ENCODE measurements at places on chromosomes 12 and 14.

GRCh38 chr12:13243516-13244070, 47.1 kb downstream of the EMP1 start:
- ATAC-seq, result no peak

DNA sequence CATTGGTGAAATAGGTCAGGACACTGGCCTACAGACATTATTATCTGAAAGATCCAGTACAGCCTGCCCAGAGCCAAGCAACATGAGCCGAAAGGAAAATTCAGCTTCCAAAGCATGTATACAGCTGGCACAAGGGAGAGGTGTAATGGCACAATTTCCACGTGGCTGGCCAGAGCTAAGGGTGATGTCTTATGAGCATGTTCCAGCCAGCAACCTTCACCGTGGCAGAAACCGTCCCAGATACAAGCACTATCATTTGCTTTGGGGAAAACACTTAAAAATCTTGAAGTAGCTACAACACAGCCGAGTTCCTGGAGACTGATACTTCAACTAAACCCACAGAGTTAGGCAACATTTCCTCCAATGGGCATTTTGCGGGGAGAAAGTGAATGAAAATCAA, 44.5 kb downstream of the CORO1C start:
- no peak for ATAC-seq

DNA sequence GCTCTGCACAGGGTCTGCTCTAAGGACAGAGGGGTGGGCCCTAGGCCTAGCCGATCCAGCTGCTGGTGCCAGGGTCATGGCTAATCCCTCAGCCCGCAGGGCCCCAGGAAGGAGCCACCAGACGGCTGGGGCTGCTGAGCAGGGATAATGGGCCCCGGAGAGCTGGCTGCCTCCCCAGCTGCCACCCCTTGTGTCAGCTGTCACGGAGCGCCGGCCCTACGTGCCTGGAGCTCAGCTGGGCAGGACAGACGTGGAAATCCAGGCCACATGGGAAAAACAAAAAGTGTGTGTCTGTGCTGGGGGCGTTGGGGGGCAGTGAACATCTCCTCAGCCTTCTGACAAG, 36.2 kb downstream of the CHGA start:
- no peak for ATAC-seq

DNA sequence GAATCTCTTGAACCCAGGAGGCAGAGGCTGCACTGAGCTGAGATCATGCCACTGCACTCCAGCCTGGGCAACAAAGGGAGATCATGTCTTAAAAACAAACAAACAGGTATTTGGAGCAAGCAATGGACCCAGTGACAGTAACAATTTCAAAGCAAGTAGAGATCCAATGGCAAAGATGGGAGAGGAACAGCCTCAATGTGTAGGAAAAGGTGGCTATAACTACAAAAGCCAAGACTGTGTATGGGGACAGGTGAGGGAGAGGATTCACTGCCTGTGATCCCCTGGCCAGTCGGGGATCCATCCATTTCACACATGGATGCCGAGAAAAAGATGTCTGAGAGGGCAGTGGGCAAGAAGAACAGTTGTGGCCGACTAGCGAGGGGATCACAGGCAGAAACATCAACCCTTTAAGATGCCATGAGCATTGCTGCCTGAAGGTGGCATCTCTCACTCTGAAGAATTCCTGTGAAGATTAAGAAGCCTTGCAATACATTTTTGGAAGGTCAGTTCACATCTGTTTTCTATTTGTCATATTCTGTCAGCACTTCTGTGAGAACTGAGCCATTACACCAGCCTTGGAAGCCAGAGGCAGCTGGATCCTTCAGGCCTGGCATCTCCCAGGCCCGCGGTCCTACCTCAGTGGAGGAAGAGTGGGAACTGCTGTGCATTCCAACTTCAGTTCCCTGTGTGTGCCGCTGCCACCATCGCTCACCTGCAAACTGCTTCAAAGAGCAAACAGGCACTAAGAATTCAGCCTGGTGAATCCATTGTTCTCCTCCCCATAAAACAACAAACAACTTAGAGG, 54.5 kb upstream of the FRS2 start:
- no peak for ATAC-seq

- ATAC-seq, result no peak
Measured at GRCh38 chr12:64450057-64450640, 1.8 kb upstream of the TBK1 start.

- ATAC-seq, result peak; percentile 93
Measured at GRCh38 chr14:69152902-69153151, at the start of gene DCAF5. Gene DCAF5, minus strand, starts transcription at chr14:69153119. Its CDS starts 141 bp downstream, at chr14:69152978.

GRCh38 chr12:111937429-111937828, 75.5 kb downstream of the TMEM116 start:
- no peak for ATAC-seq

DNA sequence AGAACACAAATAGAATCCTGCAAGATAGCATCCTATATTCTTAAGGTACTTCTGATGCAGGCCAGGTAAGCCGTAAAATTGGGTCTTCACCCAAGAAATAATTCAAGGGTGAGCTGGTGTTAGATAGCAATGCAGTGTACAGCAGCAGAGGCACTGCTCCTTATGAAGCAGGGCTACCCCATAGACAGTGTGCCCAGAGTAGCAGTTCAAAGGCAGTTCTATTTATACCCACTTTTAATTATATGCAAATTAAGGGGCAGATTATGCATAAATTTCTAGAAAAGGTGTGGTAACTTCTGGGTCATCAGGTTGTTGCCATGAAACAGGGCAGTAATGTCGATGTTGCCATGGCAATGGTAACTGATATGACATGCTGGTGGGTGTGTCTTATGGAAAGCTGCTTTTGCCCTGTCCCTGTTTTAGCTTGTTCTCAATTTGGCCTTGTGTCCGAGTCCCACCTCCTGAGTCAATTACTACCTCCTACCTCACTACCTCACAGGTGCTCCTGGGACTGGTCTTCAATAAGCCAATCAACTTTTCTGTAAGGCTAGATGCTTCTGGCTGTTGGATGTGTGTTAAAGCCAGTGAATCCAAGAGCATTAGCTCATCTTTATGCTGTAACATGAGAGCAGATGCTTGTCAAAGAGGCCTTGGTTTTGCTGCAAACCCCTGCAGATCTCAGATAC, 61.0 kb downstream of the PPM1A start:
- no peak for ATAC-seq

DNA sequence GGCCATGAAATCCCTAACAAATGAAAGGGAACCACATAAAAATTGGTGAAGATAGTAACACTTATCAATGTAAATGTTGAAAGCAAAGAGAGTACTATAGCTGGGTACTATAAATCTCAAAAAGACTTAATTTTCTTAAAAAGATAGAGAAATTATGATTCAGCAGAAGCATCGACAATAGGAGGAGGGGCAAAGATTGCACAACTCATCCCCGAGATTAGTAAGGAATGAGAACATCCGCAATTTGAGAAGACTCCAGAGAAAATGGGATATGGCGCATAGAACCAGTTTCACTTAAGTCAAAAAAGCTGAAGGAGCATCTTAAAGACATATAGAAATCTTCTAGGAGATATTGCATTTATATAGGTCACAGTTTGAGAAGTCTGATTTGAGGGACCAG, 220.2 kb upstream of the SLC16A7 start:
- no peak for ATAC-seq

DNA sequence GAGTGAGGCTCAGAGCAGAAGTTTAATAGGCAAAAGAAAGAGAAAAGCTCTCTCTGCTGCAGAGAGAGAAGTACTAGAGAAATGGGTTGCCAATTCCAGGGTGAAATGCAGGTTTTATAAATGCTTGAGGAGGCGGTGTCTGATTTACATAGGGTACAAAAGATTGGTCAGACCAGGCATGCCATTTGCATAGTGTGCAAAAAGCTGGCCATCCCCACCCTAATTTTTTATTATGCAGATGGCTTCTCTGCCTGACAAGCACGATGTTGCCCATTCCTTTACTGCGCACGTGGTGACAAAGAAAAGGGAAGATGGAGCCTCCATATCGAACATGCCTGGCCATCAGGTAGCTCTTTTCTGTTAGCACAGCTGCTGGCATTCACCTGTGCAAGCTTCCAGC, 209.3 kb upstream of the PPFIA2 start:
- ATAC-seq, result no peak

DNA sequence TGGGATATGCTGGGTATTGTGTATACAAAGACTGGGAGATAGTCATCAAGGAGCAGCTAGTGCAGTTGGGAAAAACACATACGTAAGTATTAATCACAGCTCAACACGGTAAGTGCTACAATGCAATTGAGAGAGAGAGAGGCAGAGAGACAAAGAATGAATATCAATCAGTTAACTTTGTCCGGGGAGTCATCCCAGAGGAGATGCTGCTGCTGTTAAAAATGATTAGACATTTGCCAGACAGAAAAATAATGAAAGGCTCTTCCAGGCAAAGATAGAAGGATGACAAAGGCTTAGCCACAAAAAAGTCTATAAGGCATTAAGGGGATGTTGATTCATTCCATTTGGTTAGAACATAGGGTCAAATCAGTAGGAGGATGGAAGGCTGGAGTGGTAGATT, 45.1 kb downstream of the AKAP6 start:
- ATAC-seq, result no peak

GRCh38 chr12:8553088-8553627, 12.5 kb upstream of the CLEC4E start:
- no peak for ATAC-seq

- ATAC-seq, result no peak
Measured at GRCh38 chr14:60169722-60170121, 4.5 kb upstream of the DHRS7 start.

DNA sequence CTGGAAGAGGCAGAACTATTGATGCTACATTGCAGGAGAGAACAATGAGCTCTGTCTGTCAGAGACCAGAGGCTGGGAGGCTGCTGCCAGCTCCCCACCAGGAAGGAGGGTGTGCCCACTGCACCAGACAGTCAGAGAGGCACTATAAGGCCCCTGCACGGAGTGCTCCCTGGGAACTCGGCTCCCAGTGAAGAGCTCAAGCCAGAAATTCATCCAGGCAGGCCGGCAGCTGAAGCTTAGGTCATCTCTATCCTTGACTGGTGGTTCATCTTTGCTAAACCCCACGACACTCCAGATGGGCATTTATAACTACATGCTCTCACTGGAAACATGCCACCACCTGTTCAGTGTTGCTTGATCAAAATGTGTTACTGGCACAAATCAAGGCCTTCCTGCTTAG, 65.1 kb upstream of the GPATCH2L start:
- no peak for ATAC-seq

GRCh38 chr12:108403952-108404351, 64.8 kb upstream of the CMKLR1 start:
- ATAC-seq, result no peak

GRCh38 chr12:1391722-1392121, 202.7 kb downstream of the FBXL14 start:
- no peak for ATAC-seq

DNA sequence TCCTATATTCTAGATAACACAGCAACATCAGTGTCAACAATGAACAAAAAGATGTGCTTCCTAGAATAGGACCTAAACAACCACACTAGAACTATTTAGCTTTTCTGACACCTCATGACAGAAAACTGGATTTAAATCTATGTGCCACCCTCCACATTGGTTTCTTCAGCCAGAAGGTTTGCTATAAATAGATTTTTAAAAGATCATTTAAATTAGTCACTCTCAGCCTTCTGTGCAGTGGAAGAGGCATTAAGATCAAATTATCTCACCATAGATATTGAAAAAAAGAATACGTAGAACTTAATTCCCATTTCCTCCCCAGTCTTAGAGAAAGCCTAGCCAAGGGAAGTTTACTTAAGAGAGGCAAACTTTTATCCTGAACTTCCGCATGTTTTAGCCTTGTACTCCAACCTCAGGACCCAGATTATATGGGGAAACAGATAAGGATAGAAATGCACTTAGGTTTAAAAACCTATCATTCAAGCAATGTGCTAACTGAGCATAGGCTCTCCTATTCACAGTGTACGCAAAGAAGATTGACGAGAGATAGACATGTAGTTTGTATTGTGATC, 59.6 kb downstream of the NELL2 start:
- ATAC-seq, result no peak
